ENCODE measurements at places on chromosomes 1 and 21. TPM values are rescaled to one million over a fixed set of nuclear protein-coding genes. Genes with fewer than 3 reads are reported as not detected.

The BGLAP gene
- total RNA-seq: 1.4 TPM

The NBPF6 gene
- not detected for total RNA-seq

The GDAP2 gene
- total RNA-seq: 11.5 TPM

The PARK7 gene
- 210 TPM for total RNA-seq

The EXO1 gene
- 5.2 TPM for total RNA-seq

The PADI3 gene
- not detected for total RNA-seq

The FCRL6 gene
- not detected for total RNA-seq

The AMY1C gene
- not detected for total RNA-seq

The TMPRSS2 gene
- not detected for total RNA-seq

The NID1 gene
- total RNA-seq: 167 TPM

The CITED4 gene
- total RNA-seq: 14.9 TPM

The DCST1 gene
- not detected for total RNA-seq

The MIXL1 gene
- not detected for total RNA-seq

The FMO5 gene
- total RNA-seq: 0.72 TPM

The FAM151A gene
- not detected for total RNA-seq

The C1orf226 gene
- total RNA-seq: 1.1 TPM

The TEX38 gene
- not detected for total RNA-seq

The OR2AJ1 gene
- not detected for total RNA-seq

The PIK3R3 gene
- 1.8 TPM for total RNA-seq

The SLC44A3 gene
- 0.36 TPM for total RNA-seq

The PLPPR4 gene
- 0.32 TPM for total RNA-seq

The CLDN19 gene
- not detected for total RNA-seq

The IFI44L gene
- 2.3 TPM for total RNA-seq

The GADD45A gene
- total RNA-seq: 55.2 TPM

The CHIA gene
- total RNA-seq: not detected

The S100A9 gene
- total RNA-seq: not detected

The FCER1G gene
- not detected for total RNA-seq

The B3GALT2 gene
- 0.49 TPM for total RNA-seq

The ACTRT2 gene
- total RNA-seq: not detected

The RSPH1 gene
- not detected for total RNA-seq

The SV2A gene
- total RNA-seq: 3.4 TPM

The TNFSF18 gene
- total RNA-seq: 2.3 TPM

The GCSAML gene
- not detected for total RNA-seq

The FCRLB gene
- 0.18 TPM for total RNA-seq

The ARHGEF16 gene
- total RNA-seq: not detected

The TNFAIP8L2 gene
- not detected for total RNA-seq

The TMCC2 gene
- total RNA-seq: 0.18 TPM

The GJA9 gene
- total RNA-seq: not detected

The CAPN9 gene
- not detected for total RNA-seq

The ANKRD45 gene
- total RNA-seq: not detected

The KRTAP19-3 gene
- total RNA-seq: not detected

The HCN3 gene
- total RNA-seq: under 0.01 TPM

The DYNLT5 gene
- not detected for total RNA-seq

The LY9 gene
- not detected for total RNA-seq

The RGL1 gene
- 23.0 TPM for total RNA-seq

The LIN9 gene
- total RNA-seq: 1.3 TPM

The PROK1 gene
- not detected for total RNA-seq
